ENCODE measurements at places on chromosomes 5 and 9.

DNA sequence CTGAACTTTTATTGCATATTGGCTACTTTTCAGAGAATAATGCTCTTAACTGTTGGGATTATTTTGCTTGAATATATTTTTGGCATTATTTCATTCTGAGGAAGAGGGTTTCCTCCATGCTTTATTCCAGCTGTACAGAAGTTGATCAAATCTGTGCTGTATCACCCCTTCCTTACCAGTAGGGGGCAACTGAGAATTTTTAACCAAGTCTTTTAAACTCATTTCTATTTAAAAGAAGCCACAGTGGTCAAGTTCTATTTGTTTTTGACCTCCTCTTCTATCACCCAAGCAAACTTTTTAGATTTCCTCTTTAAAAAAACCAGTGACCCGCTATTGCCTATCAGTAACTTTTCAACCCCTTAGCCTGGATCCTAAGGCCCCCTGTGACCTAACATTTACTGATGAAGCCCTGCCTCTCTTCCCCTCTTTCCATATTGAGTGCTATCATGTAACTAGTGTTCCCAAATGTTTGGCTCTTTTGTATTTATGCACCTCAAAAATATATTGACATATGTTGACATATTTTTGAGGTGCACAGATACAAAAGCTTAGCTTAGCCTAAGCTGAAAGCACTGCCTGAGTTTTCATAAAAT is 80.6 kb downstream of the FBXO4 start:
- peak; percentile 19 for DNase-seq

GRCh38 chr5:173762930-173763329 is 125.2 kb upstream of the CPEB4 start:
- DNase-seq, result no peak

GRCh38 chr9:27336126-27336525 is 39.2 kb upstream of the EQTN start:
- DNase-seq, result no peak

DNA sequence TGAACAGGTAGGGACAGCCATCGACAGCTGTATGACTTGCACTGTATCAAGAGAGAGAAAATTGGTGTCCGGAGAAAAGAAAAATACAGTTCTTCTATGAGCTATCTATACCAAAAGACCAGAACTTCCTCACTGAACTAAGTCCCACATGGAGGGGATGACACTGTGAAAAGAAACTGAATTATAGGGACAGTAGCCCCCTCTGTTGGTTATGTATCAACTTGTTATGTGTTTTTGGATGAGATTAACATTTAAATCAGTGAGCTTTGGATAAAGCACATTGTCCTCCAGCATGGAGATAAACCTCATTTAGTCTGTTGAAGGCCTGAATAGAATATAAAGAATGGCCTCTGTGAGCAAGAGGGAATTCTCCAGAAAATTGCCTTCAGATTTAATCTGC is 176.6 kb upstream of the SH3GL2 start:
- DNase-seq, result peak; percentile 25

DNA sequence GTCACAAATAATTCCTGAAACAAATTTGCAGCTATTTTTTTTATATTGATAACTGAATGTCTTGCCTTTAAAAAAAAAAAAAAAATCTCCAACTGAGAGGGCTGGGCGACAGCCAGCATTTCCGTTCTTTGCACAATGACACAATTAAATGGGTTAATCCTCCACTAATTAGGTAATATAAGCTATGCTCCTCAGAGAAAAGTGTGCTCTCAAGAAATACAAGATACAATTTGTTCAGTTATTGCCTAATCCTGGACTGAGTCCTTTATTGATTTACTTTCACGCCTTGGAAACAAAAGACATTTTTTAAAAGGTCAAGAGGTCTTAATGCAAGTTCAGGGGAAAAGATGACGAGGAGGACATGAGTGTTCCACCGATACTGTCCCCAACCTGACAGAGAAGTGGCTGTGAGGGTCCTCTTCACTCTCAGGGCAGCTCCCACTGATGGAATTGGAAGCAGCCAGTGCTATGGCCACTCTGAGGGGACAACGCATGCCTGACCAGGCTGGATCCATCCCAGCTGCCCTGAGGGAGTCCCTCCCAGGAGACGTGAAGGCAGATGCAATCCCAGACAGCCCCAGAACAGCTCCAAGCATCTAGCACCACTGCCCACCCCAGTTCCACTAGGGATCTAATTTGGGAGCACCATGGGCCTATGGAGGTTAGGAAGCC is 220.7 kb downstream of the GNA14 start:
- no peak for DNase-seq

DNA sequence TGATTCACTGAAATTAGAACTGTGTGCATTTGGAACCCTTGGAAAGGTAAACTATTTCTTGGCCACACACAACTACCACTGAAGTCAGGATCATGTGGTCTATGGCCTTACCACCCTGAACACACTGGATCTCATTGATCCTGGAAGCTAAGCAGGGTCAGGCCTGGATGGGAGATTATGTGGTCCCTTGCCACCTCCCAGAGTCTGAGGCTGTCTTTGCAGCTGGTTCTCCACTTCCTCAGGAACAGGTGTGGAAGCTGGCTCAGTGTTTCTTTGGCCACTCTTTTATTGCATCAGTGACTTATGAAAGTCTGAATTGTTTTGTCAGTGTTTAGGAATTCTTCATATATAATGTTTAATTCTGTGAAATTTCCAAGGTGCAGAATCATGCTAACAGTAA is 89.2 kb downstream of the TEK start:
- DNase-seq, result no peak

- no peak for DNase-seq
These were observed 71.1 kb upstream of the CD180 start for GRCh38 chr5:67267512-67268216.

- no peak for DNase-seq
These were observed 204.2 kb upstream of the RGMB start for GRCh38 chr5:98569288-98569687.
